ENCODE measurements at places on chromosomes 7 and 10. TPM values are rescaled to one million over a fixed set of nuclear protein-coding genes. Genes with fewer than 3 reads are reported as not detected.

DNA sequence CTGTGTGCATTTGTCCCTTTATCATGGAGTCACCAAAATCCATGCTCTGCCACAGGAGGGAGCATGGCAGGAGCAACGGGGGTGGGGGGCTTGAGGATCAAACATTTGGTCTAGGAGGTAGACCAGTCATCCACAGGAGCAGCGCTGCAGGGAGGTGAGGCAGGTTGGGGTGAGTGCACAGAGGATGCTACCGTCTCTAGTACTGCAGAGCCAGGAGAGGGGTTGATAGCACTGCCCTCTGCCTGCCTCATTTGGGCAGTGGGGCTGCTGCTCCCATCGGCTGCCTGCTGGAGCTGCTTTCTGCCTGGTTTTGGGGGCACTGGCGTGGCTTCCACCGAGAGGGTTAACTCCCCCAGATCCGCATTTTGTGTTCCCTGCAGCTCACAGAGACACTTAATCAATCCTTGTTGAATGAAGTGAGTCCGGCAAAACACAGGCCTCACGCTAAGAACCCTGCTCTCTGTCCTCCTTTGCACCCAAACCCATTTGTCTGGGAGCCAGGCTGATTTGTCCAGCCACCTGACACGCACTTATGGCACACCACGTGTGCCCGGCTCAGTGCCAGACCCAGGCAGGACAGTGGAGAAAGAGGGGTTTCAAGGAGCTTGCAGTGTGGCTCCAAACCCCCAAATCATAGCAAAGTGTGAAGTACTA is 527.1 kb upstream of the FOXK1 start:
- no peak for DNase-seq

The HOXA9 gene
- total RNA-seq, result 17.1 TPM

GRCh38 chr7:106623853-106624252 is 37.1 kb downstream of the CCDC71L start:
- peak; percentile 23 for DNase-seq

DNA sequence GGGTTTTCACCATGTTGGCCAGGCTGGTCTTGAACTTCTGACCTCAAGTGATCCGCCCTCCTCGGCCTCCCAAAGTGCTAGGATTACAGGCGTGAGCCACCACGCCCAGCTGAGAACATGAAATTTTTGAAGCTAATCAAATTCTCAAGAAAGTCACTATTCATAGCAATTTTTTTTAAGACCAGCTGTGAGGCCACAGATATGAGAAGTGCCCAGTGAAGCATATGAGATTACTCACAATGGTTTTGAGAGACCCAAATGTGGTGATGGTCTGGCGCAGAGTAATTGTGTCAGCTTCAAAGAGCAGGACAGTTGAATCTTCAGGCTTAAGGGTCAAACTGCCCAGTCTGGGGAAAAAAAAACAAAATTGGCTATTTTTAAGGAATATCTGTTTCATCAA is 16.2 kb downstream of the NCOA4 start:
- DNase-seq, result no peak

DNA sequence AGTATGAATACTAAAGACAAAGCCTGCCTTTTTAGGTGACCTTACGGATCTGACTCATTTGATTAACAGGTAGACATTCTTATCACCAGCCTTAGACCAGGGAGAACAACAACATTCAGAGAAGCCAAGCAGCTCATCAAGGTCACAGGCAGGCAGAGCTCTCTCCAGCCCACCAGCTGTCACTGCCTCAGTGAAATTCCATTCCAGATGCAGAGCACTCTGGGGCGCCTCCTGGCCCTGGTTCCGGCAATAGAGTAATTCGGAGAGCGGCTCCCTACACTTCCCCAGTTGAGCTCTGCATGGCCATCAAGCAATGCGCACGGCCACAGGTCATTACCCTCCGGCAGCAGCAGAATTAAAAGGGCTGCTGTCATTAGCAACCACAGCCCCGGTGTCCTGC is 164.7 kb downstream of the TCERG1L start:
- DNase-seq, result no peak

The SLC26A5 gene
- total RNA-seq, result not detected

GRCh38 chr7:80908360-80908797 is 10.5 kb downstream of the SEMA3C start:
- no peak for DNase-seq
